ENCODE measurements at places on chromosomes 13 and 19. TPM values are rescaled to one million over a fixed set of nuclear protein-coding genes. Genes with fewer than 3 reads are reported as not detected.

The ZNF491 gene
- total RNA-seq = 5.3 TPM

GRCh38 chr19:37718304-37718703 lies 1.3 kb downstream of the ZNF607 start:
- DNase-seq = no peak

GRCh38 chr13:94033830-94034642 lies 445.4 kb downstream of the DCT start:
- DNase-seq = no peak

DNA sequence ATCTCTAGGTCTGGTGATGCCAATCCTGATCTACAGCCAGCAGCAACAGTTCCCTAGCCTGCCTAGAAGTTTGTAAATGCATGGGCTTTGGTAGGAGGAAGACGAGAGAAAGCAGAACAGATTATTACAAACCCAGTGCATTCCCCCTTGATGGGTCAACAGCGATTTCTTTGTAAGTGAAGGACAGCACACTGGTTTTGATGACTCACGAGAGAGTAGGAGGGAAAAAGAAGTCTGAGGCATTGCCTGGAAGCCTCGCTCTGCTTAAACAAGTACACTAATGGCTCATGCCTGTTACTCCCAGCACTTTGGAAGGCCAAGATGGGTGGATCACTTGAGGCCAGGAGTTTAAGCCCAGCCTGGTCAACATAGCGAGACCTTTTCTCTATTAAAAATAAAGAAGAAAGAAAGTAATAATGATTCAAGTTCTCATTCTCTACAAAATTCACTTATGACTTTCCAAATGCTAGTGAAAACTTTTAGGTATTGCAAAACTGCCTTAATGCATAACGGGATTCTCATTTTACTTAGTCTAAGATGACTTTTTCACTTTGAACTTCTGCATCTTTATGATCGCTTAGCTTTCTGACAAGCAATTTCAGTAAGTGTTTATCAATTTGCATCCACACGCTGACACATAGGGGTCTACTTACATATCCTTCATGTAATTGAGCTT lies 47.7 kb upstream of the USPL1 start:
- peak; percentile 88 for DNase-seq

The ZNF729 gene
- not detected for total RNA-seq

DNA sequence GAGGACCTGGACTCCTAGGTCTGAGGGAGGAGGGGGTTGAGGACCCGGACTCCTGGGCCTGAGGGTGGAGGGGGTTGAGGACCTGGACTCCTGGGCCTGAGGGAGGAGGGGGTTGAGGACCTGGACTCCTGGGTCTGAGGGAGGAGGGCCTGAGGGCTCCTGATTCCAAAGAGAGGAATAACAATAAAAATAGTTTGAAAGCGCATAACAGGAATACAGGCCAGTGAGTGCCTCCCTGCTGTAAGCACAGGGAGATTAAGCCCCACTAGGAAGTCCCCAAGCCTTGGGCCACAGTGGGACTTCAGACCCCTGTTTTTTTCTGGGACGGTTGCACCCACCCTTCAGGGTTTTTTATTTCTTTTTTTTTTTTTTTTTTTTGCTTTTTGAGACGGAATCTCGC lies 1.2 kb upstream of the SBK2 start:
- DNase-seq = no peak

GRCh38 chr13:97335488-97336134 lies 98.4 kb upstream of the RAP2A start:
- DNase-seq = no peak

DNA sequence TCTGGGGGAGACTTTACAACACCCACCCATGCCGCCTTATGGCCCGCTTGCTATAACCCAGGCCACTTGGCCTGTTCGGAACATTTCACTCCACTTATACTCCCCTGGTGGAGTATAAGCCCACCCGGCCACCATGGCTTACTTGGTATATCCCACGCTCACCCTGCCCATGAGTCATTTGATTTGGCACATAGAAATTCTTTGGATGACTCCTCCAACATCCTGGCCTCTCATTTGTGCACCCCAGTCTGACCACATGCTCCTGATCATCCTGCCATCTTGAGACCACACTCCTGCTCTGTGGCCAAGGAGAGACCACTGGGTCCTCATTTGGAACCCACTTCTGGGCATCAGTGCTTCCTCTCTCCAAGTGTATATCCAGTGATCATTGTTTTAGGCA lies 5.2 kb downstream of the SPACA6 start:
- peak; percentile 37 for DNase-seq

The HSH2D gene
- total RNA-seq = not detected

The SLC15A1 gene
- total RNA-seq = not detected

GRCh38 chr13:46996316-46997030 lies 99.6 kb upstream of the HTR2A start:
- DNase-seq = no peak

The PPP1R12C gene
- 41.5 TPM for total RNA-seq

GRCh38 chr19:10749435-10750384 lies 31.8 kb downstream of the DNM2 start:
- no peak for DNase-seq

DNA sequence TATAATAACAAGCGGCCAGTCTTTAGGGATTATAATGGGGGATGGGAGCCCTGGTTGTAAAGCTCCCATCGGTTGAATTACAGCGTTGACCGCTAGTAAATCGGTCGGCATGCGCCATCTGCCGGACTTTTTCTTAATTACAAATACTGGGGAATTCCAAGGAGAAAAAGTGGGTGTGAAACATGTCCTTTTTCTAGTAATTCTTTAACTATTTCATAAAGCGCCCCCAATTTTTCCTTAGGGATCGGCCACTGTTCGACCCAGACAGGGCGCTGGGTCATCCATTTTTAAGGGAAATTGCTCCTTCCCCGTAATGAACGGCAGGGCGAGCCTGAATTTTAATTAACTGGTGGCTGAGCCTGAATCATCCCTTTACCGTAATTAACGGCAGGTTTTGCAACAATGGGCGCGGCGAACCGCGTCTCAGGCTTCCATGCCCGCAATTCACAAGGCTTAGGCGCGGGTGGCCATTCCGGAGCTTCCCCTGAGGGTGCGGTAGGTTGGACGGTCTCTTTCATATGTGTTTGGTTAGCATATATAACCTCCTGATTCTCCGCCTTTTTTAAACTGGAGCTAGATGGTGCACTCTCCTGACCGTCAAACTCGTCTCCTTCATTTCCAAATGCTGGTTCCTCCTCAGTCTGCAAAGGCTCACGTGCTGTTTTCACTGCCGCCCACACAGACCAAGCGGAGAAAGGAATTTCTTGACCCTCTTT lies 30.2 kb upstream of the EVI5L start:
- DNase-seq = peak; percentile 77

GRCh38 chr19:54312436-54313377 lies at the start of gene LILRA5:
TSS of gene LILRA5 (minus strand) at chr19:54313166. CDS start at chr19:54313019, 147 bp downstream.
- no peak for DNase-seq

The BCL2L12 gene
- total RNA-seq = 15.5 TPM

DNA sequence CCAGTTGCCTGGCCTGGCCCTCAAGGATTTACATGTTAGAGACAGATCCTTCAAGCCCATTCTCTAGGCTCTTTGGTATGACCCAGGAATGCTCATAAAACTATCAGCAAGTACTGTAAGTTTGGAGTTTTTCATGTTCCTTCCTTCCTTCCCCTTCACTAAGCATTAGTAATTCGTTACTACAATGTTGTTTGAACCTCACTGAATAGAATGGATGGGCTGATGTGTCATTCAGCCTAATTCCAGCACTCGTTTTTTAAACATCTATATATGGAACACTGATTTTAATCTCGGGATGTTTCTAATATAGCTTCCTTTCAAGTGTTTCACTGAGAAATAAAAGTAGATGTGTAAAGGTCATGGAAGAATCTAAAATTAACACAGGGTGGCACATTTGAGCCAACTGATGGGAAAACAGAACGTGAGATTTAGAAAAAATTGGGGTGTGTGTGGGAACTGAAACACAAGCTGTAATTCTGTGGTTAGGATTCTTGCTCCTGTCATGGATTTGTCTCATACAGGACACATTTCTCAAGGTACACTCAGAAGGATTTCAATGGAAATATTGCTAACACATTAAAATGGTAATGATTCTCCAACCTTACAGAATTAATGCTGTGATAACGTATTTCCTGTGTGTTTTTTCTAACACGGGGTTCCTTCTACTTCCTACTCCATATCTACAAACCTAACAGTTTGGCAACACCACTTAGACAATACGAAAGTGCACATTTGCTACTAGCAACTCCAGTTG lies 93.4 kb downstream of the FLT1 start:
- DNase-seq = peak; percentile 23

DNA sequence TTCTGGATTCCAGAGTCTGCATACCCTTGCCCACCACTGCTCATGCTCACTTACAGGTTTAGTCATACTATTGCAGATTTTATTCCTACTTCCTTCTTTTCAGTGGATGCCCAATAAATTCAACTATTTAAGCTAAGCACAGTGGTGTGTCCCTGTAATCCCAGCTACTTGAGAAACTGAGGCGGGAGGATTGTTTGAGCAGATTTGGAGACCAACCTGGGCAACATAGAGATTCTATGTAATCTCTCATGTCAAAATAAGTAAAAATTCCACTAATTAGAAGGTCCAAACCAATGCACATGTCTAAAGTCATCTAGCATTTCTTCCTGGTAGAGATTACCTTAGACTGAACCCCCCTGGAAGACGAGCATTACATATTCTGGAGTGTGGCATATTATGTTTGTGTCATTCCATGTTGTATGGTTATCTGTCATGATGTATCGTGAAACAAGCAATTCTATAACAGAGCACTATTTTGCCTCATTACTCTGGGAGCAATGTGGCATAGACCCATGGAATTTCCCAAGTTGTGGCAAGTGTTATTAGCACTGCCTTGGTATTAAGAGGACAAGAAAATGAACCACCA lies 8.3 kb downstream of the HMGB1 start:
- DNase-seq = no peak

The SMIM17 gene
- not detected for total RNA-seq

- peak; percentile 58 for DNase-seq
Measured at GRCh38 chr19:39448271-39448670, 2.9 kb downstream of the SUPT5H start.

- DNase-seq = no peak
Measured at GRCh38 chr13:34884366-34884765, 57.7 kb upstream of the NBEA start.

GRCh38 chr19:9741476-9742171 lies 26.9 kb downstream of the ZNF846 start:
- DNase-seq = no peak

DNA sequence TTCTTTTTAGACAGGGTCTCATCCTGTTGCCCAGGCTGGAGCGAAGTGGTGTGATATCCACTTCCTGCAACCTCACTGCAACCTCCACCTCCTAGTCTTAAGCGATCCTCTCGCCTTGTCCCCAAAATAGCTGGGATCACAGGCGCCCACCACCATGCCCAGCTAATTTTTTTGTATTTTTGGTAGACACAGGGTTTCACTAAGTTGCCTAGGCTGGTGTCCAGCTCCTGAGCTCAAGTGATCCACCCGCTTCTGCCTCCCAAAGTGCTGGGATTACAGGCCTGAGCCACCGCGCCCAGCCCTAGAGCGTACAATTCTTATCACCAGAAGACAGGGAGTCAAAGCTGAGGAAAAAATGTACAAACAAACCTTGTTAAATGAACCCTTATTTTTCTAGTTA lies 4.5 kb upstream of the ELOF1 start:
- no peak for DNase-seq

The SIPA1L3 gene
- total RNA-seq = 6.0 TPM

- DNase-seq = no peak
Measured at GRCh38 chr19:21586311-21587116, 81.1 kb downstream of the ZNF429 start.

The IL11 gene
- 56.5 TPM for total RNA-seq

DNA sequence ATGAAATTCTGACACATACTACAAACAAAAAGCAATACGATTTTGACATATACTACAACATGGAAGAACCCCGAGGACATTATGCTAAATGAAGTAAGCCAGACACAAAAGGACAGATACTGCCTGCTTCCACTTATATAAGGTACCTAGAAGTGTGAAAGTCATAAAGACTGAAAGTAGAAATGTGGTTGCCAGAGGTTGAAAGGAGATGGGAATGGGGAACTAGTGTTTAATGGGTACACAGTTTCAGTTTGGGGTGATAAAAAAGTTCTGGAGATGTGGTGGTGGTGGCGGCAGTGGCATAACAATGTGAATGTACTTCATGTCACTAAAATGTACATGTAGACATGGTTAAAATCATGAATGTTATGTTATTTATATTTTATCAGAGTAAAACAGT lies 12.1 kb upstream of the NDFIP2 start:
- DNase-seq = no peak

- DNase-seq = no peak
Measured at GRCh38 chr13:34862716-34863115, 79.4 kb upstream of the NBEA start.

- no peak for DNase-seq
Measured at GRCh38 chr13:75760131-75761021, 124.2 kb downstream of the LMO7 start.

DNA sequence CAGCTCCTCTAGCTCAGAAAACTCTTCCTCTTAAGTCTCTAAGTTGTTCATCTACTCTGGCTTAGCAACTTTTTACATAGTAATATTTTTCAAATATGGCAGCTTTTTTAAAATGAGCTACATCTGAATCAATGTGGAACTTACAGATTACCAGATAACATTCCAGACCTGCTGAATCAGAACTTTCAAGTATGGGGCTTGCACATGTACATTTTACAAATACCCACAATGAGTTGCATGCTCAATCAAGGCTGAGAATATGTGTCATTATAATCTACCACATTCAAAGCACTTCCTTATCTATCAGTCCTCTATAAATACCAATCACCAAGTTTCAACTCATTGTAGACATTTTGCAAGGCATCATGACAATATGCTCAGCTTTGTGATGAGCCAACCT lies 383.1 kb downstream of the FGF14 start:
- DNase-seq = no peak

DNA sequence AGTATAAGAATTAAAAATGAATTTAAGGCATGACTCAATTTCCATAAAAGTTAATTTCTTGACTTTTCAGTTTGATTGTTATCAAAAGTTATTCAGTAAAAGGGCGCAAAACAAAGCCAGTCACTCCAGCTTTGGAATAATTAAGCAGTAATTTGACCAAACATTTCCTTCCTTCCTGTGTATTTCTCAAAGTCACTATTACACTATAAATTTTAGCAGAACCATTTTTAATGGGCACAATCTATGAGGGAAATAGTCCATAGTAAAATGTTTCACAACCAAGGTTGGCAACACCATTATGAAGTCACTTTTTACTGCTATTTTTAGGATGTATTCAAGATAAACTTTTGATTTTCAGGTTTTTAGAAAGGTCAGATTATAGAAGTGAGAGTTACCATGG lies 91.0 kb downstream of the DACH1 start:
- DNase-seq = no peak

DNA sequence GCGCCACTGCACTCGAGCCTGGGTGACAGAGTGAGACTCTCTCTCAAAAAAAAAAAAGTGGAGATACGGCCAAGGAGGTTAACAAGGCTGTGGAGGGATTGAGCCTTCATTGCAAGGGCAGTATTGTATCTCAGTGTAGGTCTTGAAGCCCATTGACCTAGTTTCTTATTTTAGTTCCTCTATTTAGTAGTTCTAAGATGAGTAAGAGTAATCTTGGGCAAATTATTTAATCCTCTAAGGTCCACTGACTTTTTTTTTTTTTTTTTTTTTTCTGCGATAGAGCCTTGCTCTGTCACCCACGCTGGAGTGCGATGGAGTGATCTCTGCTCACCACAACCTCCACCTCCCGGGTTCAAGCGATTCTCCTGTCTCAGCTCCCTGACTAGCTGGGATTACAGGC lies 14.3 kb upstream of the ILF3 start:
- no peak for DNase-seq
